ENCODE measurements at places on chromosomes 12 and 14.

- DNase-seq: no peak
Observed at GRCh38 chr12:120678572-120678971, 8.4 kb upstream of the MLEC start.

DNA sequence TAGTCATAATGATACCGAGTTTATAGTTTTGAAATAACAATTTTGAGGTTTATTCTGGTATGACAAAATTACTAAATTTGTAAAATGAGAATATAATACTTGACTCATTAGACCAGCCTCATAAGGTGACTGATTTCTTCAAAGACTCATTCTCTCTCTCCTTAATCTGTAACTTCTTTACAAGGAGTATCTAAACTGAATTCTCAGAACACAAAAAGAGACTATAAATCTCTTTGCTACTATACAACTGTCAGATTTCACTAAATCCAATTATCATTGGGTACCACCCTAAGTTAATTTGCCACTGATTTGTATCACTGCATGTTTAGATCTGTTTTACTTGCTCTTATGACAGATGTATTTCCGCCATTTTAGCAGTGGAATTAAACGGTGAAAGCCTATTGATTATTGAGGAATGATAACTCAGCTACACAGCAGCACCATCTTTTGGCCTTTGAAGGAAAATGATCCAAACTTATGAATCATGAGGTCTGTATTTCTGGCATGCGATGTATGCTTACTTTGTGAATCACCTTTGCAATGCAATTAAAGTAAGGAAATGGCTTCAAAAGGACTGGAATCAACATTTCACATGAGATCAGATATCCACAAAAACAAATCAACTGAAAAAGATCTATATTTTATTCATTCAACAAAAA lies 161.2 kb downstream of the RERGL start:
- DNase-seq: no peak

- DNase-seq: no peak
Observed at GRCh38 chr12:70849265-70849960, 71.1 kb downstream of the PTPRR start.

DNA sequence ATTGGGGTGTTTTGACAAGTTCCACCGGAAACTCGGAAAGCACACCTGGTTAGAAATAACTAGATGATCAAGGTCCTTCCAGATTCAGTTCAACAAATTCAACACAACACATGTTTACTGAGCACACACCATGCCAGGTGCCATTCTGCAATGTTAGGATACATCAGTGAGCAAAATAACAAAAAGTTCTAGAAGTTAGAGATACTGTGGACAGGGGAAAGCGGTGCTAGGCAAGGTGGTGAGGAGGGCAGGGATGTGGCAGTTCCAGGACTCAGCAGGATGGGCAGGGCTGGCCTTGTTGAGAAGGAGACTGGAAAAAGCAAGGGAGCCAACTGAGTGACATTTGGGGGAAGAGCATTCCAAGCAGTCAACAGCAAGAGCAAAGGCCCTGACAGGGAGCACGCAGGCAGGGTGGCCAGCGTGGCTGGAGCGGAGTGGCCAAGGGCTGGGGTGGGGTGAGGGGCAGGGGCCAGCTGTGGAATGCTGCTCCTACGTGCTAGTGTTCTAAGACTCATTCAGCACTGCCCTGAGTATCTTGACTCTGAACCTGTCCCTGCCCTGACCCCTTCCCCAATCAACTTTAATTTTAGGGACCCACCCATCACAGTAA lies 19.4 kb upstream of the FAIM2 start:
- DNase-seq: no peak

DNA sequence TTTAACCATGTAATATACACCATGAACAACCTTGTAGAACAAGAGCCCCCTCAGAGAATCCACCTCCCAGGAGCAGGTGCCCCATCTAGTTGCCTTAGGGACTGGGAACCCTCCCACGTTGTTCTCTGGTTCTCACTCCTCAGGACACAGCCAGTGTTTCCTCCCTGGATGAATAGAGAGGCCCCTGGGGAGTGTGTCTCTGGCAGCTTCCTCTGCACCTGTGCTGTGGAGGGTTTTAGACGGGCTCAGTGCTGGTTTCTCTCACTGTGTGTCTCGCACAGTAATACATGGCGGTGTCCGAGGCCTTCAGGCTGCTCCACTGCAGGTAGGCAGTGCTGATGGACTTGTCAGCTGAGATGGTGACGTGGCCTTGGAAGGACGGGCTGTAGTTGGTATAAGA lies 581.3 kb downstream of the TMEM121 start:
- no peak for DNase-seq

GRCh38 chr14:73713206-73713802 lies 880 bp downstream of the PNMA1 start:
- no peak for DNase-seq

DNA sequence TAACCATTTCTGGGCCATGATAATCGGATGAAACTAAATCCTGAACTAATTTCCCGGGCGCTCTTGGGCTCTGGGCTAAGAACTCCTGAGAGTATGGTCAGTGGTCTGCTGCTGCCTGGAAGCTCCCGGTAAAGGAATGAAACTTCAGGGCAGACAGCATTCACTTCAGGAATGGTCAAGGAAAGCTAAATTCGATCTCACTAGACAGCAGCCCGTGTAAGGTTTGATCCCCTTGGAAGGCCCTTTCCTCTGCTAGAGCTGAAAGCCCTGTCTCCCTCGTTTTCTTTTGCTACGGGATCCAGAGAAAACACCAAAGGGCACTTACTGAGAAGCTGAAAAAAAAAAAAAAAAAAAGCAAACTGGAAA lies 680 bp downstream of the ASB8 start:
- no peak for DNase-seq

DNA sequence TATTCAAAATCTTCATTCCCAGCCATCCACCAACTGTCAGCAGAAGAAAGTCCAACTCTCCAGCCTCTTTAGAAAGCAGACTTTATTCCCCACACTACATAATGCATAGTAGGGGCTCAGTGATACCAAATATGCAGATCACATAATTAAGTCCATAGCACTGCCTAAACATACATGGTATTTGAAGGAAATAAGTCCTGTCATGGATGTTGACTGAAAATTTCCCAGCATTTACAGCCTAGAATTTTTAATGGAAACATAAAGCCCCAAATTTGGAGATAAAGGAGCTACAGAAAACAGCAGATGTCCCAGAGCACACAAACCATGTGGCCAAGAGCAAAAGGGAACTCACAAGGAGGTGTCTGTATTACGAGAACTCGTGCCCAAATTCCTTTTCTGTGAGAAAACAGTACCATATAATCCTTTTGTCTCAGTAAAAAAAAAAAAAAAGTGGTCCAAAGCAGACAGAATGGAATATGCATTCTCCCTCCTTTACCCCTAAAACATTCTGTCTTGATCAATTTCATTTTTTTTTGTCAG lies 920.5 kb downstream of the NRXN3 start:
- DNase-seq: no peak

GRCh38 chr12:47249719-47250357 lies 170.1 kb upstream of the AMIGO2 start:
- DNase-seq: no peak

GRCh38 chr12:55636853-55637252 lies at the start of gene OR10P1:
Gene OR10P1, plus strand, starts transcription at chr12:55636892. Its CDS starts 0 bp downstream, at chr12:55636892.
- no peak for DNase-seq

DNA sequence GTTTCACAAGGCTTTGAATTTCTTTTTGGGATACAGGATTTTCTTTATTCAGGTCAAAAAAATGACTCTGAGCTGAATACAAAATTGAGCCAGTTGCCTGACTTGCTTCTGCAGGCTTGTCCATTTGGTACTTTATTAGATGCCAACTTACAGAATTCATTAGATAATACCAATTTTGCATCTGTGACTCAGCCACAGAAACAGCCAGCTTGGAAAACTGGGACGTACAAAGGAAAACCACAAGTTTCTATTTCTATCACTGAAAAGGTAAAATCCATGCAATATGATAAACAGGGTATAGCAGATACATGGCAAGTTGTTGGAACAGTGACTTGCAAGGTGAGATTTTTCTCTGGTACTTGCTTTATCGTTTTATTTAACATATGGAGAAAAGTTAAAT lies 5.8 kb downstream of the AP5M1 start:
- DNase-seq: no peak

DNA sequence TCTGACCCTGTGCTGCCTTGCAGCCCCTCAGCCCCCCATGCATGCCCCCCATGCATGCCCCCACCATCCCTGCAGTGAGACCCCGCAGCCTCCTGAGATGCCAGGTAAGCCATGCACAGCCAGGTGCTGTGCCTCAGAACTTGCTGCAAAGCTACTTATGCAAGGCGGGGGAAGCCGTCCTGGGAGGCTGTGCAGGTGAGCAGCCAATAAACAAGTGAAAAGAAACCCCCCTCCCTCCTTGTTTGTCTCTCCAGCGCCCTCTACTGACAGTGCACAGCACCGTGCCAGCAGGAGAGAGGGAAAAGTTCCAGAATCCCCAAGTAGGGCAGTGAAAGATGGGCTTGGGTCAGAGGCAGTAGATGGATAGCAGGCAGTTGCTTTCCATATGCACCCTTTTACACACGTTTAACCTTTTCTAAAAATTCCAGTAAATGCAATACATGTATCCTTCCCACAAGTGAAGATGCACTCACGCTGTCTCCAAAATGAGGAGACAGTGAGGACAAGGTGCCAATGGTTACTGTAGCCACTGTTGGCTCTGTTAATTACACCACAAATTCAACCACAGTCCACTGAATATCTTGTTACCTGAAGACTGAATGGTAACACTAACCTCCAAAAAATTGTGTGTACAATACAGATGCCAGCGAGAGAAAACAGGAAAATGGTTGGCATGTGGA lies 18.0 kb downstream of the TNFAIP2 start:
- peak; percentile 24 for DNase-seq

DNA sequence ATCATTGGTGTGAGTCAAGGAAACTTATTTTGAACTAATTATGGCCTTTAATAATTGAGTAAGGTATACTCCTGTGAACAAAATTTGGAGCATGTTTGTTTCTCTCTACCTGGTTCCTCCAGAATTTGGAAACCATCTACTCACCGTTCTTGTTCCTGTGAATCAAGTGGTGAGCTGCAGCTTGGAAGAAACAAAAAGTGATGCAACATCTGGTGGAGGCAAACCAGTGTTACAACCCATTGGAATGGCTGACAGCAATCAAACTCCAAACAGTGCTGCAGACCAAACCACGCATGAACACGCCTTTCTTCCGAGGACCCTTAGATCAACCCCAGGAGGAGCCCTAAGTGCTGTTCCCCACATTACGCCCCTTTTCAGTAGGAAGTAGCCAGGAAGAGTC lies 104.7 kb upstream of the VASH1 start:
- DNase-seq: no peak

DNA sequence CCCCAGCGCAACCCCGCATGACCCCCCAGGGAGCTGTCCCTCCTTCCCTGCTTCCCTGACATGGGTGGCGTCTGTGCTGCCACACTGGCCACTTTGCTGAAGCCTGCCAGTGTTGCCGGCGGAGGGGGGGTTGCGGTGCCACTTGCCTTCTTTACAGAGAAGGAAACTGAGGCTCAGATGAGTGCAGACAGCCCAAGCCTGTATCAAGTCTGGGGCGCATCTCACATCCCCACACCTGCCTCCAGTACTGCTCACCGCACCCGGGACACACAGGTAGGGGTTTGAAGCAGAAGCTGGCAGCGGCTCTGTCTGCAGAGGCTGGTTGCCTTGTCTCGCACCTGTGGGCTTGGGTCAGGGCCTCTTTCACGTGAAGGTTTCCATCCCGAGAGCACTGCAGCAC lies 104.7 kb upstream of the RTL1 start:
- no peak for DNase-seq

DNA sequence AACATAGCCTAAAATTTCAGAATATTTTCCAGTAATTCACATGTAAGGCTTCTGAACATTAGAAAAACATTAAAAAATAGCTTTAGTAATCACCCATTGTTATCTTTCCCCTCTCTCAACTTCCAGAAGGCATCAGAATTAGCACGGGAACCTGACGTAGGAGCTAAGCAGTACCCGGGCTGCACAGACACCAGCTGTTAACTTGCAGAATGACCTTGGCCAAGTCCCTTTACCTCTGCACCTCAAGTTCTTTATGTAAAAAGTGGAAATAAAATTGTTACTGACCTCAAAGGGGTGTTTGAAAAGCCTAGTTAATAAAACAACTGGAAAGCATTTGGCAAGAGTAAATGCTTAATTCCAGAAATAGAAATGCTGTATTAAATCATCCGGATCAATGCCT lies 7.2 kb downstream of the TPH2 start:
- no peak for DNase-seq

DNA sequence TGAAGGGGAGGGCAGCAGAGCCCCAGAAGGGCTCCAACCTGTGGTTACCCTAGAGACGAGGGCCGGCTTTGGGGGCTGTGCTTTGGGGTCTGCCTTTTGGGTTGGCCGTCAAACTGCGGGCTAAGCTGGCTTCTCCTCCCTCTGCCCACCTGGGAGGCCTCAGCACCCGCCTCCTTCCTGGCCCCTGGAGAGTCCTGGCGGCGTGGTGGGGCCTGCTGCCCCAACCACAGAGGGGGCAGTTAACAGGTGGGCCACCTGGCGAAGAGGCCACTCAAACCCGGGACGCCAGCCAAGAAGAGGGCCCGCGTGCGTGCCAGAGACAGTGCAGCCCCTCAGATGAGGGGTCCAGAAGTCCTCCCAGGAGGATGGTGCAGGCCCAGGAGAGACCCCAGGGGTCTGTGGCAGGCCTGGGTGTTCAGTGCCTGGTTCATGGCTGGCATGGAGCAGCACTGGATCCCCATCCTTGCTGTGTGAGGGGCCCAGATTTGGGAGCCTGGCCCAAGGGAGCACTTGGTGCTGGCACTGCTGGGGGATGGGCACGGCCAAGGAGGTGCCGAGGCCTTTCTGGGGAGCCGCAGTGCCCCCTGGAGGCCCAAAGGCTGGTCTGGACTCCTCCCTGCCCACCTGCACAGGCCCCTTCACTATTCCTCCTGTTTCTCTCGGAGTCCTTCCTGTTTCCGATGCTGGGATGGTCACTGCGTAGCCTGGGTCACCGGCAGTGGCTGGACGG lies 48.8 kb downstream of the LRCOL1 start:
- DNase-seq: no peak

DNA sequence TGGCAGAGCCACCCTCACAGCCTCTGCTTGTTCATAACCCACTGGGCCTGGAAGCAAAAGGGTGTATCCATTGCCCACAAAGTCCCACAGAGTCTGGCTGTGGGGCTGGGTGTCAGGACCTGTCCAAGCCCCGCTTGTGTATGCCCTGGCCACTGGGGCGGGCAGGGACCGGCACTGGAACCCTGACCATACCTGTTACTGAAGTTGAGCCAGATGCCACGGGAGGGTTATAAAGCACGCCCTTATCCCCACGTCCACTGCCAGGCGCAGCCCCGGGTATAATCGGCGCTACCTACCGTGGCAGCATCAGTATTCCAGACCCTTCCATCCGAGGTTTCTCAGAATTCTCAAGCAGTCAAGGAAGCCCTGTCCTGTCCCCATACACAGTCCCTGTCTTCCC lies 40.8 kb downstream of the PHETA1 start:
- no peak for DNase-seq

DNA sequence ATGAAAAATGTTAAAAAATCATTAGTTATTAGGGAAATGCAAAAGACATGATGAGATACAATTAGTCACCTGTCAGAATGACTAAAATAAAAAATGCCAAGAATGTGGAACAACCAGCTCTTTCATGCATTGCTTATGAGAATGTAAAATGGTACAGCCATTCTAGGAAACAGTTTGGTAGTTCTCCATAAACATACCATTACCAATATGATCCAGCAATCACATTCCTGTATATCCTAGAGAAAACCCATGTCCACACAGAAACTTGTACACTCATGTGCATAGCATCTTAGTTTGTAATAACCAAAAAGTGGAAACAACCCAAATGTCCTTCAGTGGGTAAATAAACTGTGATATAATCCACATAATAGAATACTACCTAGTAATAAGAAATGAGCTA lies 245.7 kb downstream of the FUT8 start:
- DNase-seq: no peak
